Heart left ventricle (tissue), 16 donors: ENCODE measurements at places on chromosomes 4 and X. TPM values are rescaled to one million over a fixed set of nuclear protein-coding genes. Genes with fewer than 3 reads are reported as not detected.

CHRDL1 gene
- total RNA-seq = not detected

GRCh38 chr4:1011022-1011665 is at the start of gene FGFRL1:
Gene FGFRL1 (plus strand): TSS chr4:1011626. CDS start chr4:1012486, 860 bp downstream.
- DNase-seq = peak; percentile 93

DNA sequence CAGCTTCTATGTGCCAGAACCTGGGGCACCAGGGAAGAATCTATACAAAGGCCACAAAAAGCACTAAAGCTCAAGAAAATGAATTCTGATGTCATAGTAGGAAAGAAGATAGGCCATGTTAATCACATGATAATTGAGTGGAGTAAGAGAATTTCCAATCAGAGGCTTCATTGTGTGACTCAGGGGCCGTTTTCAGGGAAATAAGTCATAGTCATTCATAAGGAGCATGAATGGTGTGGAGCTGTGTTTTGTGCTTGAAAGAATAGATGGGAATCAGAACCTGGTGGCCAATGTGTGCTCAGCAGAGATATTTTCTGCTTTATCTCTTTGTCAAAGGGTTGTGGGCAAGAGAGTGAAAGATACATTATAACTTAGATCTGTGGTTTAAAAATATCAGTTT is 102.4 kb upstream of the ZDHHC15 start:
- no peak for DNase-seq

GAGE13 gene
- not detected for total RNA-seq

DNA sequence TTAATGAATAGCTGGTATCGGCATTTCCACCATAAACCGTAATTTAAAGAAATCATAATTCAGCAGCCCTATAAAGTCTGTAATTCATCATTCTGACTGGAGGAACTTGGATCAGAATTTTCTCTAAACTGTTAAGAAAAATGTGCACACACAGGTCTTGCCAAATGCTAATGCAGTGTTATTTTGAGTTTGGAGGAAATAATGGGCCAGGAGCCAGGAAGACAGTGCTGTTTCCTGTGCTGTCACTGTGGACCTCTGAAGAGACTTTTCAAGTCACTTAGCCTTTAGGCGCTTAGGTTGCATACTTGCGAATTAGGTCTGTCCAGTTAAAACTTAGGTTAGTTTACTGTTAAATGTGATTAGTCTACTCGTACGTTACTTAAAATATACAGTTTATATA is 137.5 kb upstream of the ANXA3 start:
- DNase-seq = no peak

ZNF81 gene
- 8.8 TPM for total RNA-seq

P2RY4 gene
- total RNA-seq = not detected

CXCL9 gene
- total RNA-seq = 0.17 TPM
